ENCODE measurements at places on chromosomes 4 and X. TPM values are rescaled to one million over a fixed set of nuclear protein-coding genes. Genes with fewer than 3 reads are reported as not detected.
A peak's percentile ranks its signal among the peaks of the same experiment; 100 is the strongest.

GRCh38 chrX:20685652-20686051 lies 418.9 kb upstream of the RPS6KA3 start:
- no peak for DNase-seq

DNA sequence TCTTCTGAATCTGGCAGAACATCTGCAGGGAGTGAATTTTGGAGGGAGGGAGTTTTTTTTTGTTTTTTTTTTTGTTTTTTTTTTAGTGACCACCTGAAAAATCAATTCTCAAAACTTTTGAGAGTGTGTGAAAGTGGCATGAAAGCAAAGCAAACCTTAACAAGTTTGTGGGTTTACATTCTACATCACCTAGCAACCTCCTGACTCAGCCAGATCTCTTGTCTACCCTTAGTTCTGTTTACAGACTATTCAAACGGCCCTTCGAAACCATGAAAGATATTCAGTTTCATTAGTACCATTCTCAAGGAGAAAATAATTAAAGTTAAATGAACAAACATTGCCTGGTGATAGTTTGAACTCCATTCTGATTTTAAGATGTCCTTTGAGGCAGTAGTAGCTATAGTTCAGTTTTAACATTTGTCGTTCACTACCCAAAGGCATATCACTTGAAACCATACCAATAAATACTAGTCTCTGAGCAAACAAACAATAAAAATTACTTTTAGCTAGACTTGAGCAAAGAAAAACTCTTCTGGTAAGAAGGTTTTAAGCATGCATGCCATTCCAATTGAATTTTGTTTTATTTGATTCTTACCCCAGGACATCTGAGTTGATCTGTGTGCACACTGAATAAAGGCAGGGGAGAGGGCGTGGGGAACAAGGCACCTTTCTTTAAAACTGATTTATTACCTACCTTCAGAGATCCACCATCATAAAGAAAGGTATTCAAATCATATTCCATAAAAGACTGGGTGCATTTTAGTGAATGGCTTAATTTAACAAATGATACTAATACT lies 137.7 kb downstream of the ARX start:
- DNase-seq = peak; percentile 45

DNA sequence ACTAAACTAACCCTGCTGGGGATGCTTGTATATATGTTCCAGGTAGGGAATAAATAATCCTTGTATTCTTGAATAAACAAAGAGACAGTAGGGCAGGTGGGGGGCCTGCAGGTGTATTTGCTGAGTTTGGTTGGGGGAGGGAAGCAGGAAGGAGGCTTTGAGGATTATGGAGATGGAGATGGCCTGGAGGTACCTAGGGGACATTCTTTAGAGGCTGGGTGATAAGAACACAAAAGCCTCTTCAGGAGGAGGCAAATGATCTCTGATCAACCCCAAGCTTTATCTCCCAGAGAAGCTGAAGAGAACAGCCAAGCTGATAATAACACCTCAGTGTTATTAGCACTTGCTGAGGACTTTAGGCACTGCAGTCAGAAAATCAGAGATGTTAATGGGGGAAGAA lies 187.7 kb downstream of the MGST2 start:
- no peak for DNase-seq

DNA sequence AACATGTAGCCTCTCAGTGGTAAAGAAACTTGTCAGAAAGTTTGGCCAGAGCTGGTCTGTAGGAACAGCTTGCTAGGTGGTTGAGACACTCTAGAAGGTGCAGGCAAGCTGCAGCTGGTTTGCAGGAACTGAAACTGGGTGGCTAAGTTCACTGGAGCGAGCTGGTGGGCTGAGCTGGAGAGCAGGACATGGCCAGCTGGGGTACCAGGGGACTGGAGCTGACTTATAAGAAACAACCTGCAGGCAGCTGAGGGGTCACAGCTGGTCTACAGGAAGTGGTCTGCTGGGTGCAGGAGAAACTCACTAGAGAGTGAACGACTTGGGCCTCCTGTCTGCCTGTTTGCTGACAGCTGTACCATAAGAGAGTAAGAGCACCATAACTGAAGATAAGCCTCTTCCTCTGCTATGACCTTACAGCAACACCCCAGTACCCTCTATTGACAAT lies 157.1 kb upstream of the LNX1 start:
- DNase-seq = no peak

The IQSEC2 gene
- total RNA-seq = 3.9 TPM

DNA sequence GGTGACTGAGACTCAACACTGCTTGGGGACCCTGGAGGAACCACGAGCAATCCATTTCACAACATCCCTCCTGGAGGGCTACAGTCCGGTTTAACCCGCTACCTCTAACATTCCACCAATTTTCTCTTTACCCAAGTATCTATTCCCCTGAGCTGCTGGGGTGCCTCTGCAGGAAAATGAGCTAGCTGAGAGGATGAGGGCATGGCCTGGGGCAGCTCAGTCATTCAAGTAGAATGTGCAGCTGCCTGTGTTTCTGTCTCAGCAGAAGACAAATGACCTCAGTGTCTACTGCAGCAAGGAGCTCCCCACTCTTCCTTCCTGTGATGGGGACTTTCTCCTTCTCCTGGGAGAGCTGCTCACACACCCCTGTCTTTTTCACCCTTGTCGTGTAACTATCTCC lies 120.8 kb downstream of the ZNF518B start:
- DNase-seq = no peak

DNA sequence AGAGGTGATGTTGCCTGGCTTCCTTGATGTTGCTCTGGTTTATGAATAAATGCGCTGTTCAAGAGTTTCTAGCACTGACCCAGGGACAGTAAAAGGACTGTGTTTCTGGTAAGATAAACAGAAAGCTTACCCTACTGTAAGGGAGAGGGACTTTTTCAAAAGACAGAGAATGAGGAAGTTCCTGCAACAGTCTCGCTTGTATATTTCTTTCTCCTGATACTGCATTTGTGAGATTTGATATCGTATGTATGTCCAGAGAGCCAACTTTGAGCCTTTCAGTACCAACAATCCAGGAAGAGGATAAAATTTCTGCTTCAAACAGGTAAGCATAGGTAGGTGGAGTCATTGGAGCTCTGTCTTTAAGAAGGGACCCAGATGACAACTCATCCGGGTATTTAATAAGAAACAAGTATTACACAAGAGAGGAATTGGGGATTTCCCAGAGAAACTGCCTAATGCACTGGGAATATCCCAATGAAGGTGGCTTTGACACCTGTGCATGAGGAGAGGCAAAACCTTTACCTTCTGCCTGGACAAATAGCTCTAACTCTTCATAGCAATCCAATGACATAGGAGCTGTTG lies 773 bp downstream of the DAPP1 start:
- DNase-seq = no peak

DNA sequence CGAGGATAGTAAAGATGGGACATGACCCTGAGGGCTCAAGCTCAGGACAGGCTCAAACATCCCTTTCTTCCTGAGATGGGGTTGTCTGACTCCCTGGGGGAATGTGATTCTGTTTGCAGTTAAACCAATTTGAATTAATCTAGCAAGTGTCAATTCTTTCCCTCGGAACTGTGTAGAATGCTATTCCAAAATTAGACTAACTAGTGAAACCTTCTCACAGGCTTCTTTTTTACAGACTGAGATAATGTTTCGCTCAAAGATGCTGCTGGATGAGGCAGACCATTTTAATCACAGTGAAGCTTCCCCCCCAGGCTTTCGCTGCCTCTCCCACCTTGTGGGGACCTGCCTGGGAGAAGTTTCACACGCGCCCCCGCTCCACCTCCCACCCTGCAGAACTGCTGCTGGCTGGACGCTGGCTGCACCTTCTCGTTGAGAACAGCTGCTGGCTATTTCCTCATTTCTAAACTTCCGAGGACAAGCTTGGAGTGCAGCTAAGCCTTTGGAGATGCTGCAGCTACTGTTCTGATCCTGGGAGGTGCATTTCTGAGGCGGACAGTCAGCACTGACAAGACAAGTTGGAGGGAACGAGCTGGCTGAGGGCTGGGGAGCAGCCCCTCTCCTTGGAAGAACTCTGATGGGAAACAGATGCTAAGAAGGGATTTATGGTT lies 297.8 kb downstream of the RAPGEF2 start:
- DNase-seq = peak; percentile 70

The PPP1R2C gene
- not detected for total RNA-seq

DNA sequence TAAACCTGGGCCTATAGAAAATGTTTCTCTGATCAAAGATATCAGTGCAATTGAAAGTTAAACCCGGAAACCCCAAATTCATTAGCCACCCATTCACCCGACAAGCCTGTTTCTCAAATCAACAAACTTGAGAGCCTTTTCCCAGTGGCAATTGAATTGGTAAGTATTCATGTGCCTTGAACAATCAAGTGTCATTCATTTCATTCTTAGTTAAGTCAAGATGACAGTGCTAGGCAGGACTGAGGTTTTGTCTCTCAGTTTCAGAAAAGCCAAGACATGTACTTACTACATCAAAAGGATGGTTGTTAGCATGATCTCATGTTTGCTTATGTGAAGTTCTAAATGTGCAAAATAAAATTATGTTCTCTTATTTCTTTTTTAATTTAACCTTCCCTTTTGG lies 32.3 kb downstream of the CC2D2A start:
- no peak for DNase-seq

- DNase-seq = peak; percentile 56
These were observed 8.0 kb downstream of the CYP2U1 start for GRCh38 chr4:107939307-107939706.

GRCh38 chr4:113537203-113537602 lies 224.3 kb downstream of the CAMK2D start:
- DNase-seq = no peak

GRCh38 chr4:176709417-176709816 lies 83.3 kb downstream of the VEGFC start:
- no peak for DNase-seq

- DNase-seq = peak; percentile 55
These were observed at the start of gene STOX2 for GRCh38 chr4:183905081-183905592. TSS of gene STOX2 (plus strand) at chr4:183905307. CDS start at chr4:183906791, 1,484 bp downstream.

DNA sequence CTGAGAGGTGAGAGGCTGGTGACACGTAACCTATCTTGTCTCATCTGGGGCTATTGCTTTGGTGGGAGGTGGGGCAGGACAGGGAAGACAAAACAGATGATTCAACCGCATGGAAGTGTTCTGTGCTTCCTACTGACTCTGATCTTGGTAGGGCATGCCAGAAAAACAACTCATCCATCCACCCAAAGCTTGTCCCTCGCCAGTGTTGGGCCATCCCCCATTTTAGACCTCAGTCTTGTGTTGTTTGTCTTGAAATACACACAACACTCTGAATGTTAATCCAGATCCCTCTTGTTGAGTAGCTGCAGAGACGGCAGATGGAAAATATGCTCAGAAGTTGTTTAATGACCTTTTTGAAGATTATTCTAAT lies 377 bp downstream of the CHRNA9 start:
- peak; percentile 37 for DNase-seq

- DNase-seq = no peak
These were observed 1328.7 kb downstream of the ADGRL3 start for GRCh38 chr4:62528874-62529273.

DNA sequence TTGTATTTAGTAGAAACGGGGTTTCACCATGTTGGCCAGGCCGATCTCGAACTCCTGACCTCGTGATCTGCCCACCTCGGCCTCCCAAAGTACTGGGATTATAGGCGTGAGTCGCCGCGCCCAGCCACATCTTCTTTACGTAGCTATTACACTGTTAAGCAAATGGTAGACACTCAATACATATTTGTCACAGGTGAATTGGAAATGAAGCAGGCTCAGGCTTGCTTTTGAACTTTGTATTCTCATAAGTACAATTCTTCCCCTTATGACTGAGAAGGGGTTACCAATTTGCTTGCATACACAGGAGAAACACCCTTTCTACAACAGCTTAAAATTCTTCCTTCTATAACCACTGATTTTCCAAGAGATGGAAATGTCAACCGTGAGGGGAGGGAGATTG lies 787 bp upstream of the SRPX2 start:
- no peak for DNase-seq

DNA sequence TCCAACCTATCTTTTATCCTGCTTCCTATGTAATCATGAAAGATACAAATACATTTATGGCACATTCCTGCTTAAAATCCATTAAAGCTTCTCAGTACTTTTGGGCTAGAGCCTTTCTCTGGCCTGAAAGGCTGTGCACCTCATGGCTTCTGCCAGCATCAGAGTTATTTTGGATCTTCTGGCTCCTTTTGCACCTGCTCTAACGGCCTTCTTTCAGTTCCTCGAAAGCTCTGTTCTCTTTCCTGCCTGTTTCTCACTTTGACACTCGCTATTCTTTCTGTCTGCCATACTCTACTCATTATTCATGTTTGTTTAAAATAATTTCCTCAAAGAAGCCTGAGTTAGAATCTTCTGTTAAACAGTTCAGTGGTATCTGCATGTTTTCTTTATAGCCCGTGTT lies 86.0 kb downstream of the LRP2BP start:
- no peak for DNase-seq

DNA sequence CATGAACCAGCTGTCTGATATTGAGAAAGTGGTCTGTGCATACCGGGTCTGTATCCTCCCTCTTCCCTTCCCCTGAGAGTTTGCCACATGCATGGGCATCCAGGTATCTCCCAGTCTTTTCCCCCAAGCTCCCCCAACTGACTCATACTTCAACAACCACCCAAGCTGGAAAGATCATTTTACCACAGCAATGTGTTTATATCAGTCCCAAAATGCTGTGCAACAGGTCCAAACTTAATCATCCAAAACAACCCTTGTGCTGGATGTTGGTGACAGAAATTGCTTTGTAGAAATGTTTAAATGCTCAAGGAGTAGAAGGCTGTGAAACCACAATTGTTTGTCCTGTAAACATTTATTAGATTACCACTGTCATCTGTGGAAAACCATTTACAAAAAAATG lies 286.8 kb upstream of the KLF3 start:
- DNase-seq = no peak

The SMIM31 gene
- total RNA-seq = not detected

DNA sequence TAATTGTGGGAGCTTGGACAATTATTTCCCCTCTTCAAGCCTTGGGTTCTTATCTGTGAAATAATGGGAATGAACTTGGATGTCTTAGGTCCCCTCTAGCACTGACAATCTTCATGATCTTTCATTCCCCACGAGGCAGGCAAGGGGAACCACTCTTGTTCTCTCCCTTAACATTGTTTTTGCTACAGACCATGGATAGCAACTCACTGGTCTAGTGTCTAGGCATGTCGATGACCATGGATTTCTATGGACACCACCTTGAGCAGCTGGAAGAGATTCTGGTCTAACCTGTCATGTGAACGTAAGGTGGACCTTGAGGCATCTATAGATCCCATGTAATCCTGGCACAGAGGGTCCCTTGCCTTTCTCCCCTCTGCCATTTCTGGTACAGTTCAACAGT lies 104.1 kb upstream of the DHX15 start:
- DNase-seq = no peak

- DNase-seq = no peak
These were observed 496.3 kb downstream of the BCOR start for GRCh38 chrX:39601231-39602177.

The MAPK10 gene
- total RNA-seq = 6.5 TPM

GRCh38 chrX:149699761-149700160 lies 12.1 kb upstream of the MAGEA11 start:
- no peak for DNase-seq
